ENCODE measurements at places on chromosomes 12 and 14.

DNA sequence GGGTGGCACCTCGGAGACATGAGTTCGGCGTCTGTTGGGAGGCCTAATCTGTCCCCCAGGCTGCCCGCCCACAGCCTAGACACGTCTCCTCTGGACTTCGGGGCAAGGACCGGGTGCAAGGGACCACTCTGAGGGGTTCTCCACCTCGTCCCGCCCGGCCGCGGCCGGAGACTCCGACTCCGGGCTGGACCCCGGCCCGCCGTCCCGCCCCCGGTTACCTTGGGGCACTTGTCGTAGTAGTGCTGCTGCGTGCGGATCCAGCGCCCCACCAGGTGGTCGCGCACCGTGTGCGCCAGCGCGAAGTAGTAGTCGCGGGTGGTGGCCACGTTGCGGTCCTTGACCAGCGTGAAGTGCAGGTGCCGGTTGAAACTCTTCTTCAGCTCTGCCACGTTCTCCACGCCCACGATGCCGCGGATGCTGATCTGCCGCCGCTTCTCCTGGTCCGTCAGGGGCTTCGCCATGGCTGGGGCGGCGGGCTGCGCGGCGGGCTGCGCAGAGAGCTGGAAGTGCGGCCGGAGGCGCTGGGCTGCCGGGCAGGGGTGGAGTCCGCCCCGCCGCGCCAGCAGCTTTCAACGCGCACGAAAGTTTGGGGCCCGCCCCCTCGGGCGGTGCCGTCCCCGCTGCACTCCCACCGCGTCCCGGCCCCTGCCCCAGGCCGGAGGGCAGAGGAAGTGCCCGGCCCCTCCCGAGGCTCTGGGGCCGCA, at the start of gene PYGL:
PYGL (minus strand) TSS at position 541 of the 704 bp plus-strand sequence; CDS start at position 461, 80 bp downstream.
- DNase-seq = peak; percentile 78

- DNase-seq = no peak
Observed at GRCh38 chr14:99693918-99694317, 9.8 kb downstream of the CYP46A1 start.

DNA sequence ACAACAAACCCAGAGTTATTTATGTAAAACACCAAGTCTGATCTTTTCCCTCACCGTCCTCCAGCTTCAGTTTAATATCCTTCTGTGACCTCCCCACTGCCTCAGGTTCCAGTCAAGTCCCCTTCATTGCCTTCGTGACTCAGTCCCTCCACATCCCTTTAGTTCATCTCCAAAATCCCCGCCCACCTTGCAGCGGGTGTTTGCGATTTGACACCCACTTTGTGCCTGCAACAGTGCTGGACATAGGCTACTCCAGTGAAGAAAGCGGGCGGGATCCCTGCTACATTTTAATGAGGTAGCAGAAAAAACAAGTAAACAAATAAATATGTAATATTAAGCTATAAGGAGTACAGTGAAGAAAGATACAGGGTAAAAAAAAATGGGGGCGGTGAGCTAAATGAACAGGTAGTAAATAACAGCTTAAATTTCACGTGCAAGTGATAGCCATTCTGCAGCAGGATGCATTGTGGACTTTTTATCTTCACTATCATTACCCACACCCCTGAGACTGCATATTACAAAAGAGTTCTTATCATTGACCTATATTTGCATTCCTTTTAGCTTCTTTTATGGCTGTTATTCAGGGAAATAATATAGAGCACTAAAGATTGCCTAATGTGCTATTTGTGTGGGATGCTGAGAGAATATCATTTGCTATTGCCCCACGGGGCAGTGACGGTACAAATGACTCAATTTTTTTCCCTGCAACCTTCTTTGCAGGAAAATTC, 222.8 kb upstream of the NUDT4 start:
- DNase-seq = peak; percentile 85

GRCh38 chr12:79191391-79191790, 326.8 kb downstream of the SYT1 start:
- DNase-seq = no peak

DNA sequence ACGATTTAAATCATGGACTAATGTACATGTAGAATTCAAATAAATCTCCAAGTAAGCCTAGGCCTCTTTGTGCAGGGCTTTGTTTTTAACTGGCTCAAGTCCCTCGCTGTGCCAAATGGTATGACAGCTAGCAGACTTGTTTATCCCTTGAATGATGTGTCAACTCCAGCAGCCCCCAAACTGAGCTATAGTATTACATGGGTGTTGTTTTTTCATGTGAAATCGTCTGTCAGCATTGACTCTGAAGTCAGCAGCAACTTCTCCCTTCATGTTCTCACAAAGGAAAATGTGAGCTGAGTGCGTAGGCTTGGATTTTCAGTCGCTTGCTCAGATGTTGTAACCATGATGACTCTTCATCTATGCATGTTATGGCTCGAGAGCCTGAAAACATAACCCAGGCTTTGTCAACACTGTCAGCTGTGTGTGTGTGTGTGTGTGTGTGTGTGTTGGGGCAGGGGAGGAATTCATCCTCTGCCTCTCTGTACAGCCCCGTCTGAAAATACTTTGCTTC, 73.3 kb downstream of the PTHLH start:
- DNase-seq = no peak

GRCh38 chr14:50023671-50024490, 92.5 kb downstream of the VCPKMT start:
- no peak for DNase-seq

GRCh38 chr14:73884438-73885190, 2.0 kb upstream of the ZNF410 start:
- no peak for DNase-seq

GRCh38 chr14:90722590-90722989, 93.6 kb downstream of the TTC7B start:
- DNase-seq = no peak

DNA sequence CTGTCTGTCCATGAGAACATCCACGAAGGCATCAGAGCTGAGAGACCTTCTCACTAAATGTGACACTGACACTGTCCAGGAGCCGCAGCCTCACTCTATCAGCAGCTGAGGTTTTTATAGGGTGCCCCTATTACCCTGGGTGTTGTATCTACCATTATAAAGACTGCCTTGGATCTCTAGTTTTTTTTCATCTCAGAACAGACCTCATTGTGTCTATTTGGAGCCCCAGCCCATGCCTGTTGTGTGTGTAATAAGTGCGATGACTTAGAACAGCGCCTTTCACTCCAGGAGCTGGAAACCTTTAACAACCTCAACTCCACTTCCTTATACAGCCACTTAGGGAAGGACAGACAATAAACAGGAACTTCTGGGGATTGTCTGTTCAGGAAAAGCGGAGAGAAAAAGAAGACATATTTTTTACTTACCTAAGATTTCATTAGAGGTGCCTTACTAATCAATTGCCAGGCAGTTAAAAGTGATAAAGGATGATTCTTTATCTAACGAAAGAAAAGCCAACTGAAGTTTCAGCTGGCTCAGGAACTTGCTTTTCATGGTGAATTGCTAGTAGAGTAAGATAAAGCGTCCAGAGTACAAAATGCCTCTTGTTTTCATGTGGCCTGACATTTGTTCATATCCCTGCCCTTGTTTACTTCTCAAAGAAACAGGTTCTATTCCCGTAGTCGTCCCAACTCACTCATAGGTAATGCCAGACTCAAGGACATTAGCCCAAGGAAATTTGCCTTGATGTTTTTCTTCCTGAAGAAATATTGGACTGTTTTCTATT, 420.6 kb downstream of the RAD51B start:
- DNase-seq = no peak

DNA sequence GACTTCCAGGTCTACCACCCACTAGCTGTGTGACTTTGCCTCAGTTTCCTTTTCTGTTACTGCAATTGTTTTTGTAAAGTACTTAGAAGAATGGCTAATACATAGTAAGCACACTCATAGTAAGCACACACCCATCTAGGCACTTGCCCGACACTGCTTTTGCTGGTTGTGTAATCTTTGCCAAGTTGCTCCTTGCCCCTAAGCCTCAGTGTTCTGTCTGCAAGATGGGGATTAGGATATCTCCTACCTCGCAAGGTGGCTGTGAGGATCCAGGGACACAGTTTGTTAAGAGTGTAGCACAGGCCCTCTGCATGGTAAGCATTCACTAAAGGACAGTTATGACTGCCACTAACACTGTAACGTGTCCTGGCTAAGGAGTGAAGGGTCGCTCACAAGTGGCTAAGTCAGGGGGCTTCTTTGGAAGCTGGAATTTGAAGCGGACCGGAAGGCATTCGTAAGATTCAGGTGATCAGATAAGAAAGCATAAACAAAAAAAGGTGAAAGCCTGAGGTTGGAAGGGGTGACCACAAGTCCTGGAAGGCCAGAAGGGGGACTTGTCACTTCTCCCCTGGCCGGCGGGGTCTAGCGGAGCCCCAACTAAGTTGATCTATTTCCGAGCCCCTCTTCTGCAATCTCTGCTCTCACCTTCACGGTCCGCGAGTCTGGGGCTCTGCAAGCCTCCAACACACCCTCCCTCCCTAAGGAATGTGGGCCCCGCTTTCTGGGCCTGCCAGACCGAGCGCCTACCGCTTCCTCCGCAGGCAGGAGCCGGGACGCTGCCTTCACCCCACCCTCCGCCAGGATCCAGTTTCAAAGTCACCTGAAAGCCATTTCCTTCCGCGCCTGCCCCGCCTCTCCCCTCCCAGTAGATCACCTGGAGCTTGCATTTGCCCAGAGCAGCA, 1.5 kb upstream of the PLEKHG3 start:
- no peak for DNase-seq

GRCh38 chr14:70043001-70043400, 145.8 kb downstream of the SLC8A3 start:
- no peak for DNase-seq

DNA sequence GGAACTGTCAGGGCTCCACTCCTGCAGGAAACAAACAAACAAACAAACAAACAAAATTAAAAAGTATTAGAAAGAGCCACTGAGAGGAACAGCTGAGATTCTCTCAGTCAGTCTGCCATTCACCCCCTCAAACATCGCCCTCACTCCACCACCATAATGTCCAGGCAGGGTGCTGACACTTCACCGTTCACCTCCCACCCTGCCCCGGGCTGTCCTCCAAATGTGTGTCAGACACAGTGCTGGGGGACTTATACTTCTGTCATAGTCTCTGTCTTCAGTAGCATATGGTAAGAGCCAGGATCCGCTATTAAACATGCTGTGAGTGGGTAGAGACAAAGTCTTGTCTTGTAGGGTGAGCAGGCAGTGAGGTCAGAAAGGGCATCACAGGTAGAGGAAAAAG, 28.3 kb downstream of the KRT18 start:
- no peak for DNase-seq

- no peak for DNase-seq
Observed at GRCh38 chr12:60230056-60230455, 634.2 kb downstream of the SLC16A7 start.

- no peak for DNase-seq
Observed at GRCh38 chr12:76946446-76946845, 67.6 kb upstream of the CSRP2 start.

DNA sequence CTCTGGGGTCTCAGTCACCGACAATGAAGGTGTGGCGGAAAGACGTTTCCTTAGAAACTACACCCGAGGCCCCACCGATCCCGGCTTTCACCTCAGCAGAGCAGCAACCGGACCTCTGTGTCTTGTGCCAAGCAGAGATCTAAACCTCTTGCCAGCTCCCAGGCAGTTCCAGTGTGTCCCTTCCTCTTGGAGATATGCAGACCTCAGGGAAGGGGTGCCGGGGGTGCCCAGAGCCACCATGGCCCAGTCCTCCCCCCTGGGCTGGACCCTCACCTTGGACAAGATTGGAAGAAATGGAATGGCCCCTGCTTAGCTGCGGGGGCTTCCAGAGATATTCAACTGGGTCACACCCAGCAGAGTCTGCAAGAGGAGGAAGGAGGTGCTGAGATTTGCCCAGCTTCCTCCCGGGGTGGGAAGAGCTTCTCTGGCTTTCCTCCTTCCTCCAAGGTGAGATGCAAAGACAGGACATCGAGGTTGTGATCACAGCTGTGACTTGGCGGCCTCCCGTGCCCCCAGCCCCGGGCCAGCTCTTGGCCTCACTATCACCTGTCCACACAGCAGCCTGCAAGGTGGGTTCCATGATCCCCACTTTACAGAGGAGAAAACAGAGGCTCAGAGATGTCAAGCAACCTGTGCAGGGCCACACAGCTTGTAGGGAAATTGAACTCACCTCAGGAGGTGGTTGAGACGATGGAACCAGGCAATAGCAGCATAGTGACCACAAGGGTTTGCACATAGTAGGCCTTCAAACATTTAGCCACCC, 281.7 kb upstream of the RTL1 start:
- DNase-seq = no peak

DNA sequence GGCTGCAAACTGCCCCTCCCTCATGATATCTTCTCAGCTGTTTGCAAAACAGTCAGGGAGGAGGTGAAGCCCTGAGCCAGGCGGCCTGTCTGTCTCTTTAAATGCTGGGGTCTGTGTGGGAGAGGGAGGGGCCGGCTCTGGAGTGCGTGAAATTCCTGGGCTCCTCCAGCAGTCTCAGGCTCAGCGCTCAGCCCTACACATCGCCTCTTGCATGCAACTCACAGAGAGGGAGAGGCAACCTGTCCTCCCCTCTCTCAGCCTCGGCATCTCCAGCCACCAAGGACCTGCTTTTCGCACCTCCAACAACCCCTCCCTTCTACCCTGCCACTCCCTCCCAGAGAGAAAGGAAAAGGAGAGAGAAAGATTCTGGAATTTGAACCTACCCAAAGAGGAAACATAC, at the start of gene NRXN3:
NRXN3 (plus strand) TSS at position 171 of the 400 bp plus-strand sequence. CDS start 72,721 bp downstream, outside the sequence.
- DNase-seq = peak; percentile 55

DNA sequence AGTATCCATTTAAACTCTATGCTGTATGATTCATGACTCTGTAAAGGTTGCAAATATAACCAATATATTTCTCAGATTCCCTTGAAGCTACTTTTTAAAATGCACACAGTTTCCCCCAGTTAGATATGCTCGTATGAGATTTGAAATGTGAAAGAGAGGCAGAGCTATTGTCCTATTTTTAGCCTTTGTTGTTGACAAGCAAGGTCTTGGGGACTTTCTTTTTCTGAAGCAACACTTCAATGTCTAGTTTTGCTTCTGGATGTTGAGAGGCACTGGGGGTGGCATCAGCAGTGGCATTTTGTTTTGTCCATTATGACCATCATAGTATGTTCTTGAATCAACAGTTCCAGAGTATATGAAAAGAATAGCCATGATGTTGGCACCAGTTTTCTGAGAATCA, 63.4 kb downstream of the ASCL1 start:
- no peak for DNase-seq

DNA sequence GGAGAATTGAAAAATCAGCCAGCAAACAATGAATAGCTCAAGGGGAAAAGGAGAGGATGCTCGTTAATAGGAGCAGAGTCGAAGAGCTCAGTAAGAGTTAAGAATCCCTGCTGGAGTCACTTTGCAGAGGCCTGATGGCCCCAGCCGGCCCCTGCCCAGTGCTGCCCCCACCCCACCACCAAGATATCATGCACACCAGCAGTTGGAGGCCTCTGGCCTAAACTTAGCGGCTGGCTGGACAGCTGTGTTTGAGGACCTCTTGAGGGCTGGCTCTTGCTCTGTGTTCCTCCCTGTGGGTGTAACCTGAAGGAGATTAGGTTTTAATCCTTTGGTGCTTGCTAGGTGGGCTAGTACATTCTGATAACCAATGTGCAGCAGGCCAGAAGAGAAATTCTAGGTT, 142.0 kb downstream of the PLXNC1 start:
- DNase-seq = no peak

Measured in spinal cord (tissue), 10 donors.